T-helper 1 cell treated with Interleukin-12 subunit alpha and Interleukin-12 subunit beta and Interleukin-4 antibody, amounts not matched to agents 30 ng/mL and 1 ng/mL, for 36 hours (primary cell): ENCODE measurements at places on chromosomes 4 and X. TPM values are rescaled to one million over a fixed set of nuclear protein-coding genes. Genes with fewer than 3 reads are reported as not detected.

The SSX2B gene
- total RNA-seq, result not detected in 2 replicates

The TBC1D8B gene
- 0.49 and 0.51 TPM in 2 replicates for total RNA-seq

The AFF2 gene
- 3.4 TPM in 2 replicates for total RNA-seq

The SHOX gene
- total RNA-seq, result not detected in 2 replicates

The CFP gene
- 25.2 and 26.9 TPM in 2 replicates for total RNA-seq

The CENPVL2 gene
- not detected in 2 replicates for total RNA-seq

The ZFP92 gene
- 2.5 TPM in 2 replicates for total RNA-seq

The TRPC3 gene
- 1.0 and 1.1 TPM in 2 replicates for total RNA-seq

The GPR82 gene
- total RNA-seq, result 0.12 and 0.29 TPM in 2 replicates

The MAGEA10 gene
- total RNA-seq, result not detected in 2 replicates

The TGIF2LX gene
- not detected in 2 replicates for total RNA-seq

The PPP4R3C gene
- not detected in 2 replicates for total RNA-seq

The KCNIP4 gene
- total RNA-seq, result not detected in 2 replicates

The PROM1 gene
- total RNA-seq, result not detected in 2 replicates

The HPGD gene
- total RNA-seq, result 12.1 and 13.8 TPM in 2 replicates

The ZNF518B gene
- 30.0 and 30.9 TPM in 2 replicates for total RNA-seq

The ABCE1 gene
- 91.3 and 91.7 TPM in 2 replicates for total RNA-seq

The GAK gene
- 178 and 191 TPM in 2 replicates for total RNA-seq

The GYG2 gene
- not detected in 2 replicates for total RNA-seq

The RAB33A gene
- 24.7 and 26.4 TPM in 2 replicates for total RNA-seq

The CD40LG gene
- total RNA-seq, result 241 and 243 TPM in 2 replicates
